ENCODE measurements at places on chromosomes 2 and 18.

DNA sequence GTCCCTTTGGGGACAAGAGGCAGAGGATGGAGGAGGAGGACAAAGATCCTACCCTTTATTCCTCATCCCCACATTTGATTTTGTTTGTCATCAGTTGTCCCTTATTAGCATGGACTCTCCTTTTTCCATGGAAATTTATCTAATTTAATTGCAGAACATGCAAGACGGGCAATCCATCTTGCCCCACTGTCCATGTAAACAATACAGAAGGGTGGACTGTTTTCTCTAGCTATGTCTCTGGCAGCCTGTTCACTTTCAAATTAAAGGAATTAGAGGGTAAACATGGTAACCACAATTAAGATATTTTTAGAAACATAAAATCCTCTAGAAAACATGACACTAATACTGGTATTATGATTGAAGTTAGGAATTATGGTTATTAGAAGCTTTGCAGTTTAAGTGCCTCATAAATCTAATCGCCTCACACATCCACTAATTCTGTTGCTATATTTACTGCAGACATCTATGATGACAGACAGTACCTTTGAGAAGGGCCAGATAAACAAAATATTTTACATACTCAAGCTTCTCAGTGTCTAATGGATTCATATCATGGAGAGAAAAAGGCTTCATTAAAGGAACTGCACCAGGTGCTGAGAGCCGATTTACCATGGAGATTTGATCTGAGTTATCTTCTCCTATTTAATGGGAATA, 215.5 kb downstream of the LNPK start:
- DNase-seq, result no peak

- no peak for DNase-seq
Measured at GRCh38 chr2:194015751-194016150, 1641.3 kb upstream of the SLC39A10 start.

DNA sequence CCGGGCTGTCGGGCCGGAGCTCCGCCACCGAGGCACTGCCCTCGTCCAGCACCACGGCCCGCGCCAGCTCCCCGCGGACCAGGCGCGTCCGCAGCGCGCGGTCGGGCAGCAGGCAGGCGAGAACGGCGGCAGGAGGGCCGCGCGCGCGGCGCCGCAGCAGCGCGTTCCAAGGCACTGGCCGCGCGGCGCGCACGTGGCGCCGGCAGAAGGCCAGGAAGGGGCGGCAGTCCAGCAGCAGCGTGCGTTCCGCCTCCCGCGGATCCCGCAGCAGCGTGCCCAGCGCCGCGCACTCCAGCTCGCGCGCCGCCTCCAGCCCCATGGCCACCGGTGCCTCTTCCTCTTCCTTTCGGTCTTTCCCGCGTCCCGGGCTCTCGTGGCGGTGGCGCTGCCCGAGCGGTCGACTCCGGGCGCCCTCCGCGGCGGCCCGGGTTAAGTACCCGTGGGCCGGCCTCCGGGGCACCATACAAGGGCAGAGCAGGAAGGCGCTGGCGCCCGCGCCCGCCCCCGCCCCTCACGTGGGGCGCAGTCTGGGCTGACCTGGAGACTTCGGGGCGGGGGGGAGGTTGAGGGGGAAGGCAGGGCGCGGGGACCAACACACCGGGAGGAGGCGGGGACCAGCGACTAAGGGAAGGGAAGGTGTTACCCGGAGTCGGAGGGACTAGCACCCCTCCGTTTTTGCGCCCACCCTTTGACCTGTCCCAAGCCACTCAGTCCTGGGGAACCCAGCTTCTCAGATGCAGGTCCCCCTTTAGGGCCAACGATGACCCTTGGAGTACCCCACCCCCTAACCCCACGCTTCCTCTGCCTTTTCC, at the start of gene DUSP2:
TSS of gene DUSP2 (minus strand) at position 405 of the 812 bp plus-strand sequence. CDS start at position 319, 86 bp downstream.
- DNase-seq, result peak; percentile 75

DNA sequence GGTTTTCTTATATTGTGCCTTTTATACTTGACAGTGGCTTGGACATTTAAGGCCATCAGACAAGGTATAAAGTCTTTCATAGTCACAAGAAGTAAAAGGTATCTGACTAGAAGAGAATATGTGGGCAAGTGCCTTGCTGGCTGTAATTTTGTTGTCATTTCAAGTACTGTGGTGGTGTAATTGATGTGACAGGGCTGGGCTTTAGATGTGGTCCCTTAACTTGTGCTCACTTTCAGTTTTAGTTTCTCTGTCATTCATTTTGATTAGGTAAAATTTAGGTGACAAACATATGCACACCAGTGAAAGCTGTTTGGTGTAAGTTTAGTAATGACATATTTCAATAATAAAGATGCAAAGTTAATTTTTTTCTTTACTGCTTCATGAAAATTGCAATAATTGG, 31.2 kb upstream of the TBR1 start:
- no peak for DNase-seq

DNA sequence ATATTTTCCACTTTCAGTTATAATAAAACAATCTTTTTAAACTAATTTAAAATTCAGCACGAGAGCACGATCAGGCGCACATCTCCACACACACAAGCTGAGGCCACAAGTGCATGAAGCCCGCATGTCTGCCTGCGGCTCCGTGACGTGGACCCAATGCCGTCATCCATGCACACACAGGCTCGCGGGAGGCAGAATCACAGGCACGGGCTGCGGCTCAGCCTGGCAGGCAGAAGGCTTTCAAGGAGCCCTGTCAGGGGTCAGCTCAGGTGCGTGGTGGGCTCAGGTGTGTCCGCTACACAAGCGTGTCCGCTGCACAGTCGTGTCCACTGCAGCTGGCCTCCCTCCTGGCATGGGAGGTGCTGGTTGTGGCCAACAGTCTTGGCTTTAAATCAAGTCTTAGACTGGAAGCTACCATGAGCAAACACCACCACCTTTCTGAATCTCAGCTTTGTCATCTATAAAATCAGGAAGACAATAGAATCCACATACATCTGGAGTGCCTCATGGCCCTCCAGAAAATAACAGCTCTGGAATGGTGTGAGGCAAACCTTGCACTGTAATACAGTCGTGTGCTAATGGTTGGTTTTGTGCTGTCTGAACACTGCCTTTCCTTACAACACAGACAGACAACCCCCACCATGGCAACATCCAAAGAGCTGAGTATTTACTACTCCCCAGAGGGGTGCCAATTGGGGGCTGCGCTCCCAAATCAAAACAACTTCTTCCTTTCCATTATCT, 210.1 kb downstream of the NDUFA10 start:
- peak; percentile 51 for DNase-seq

DNA sequence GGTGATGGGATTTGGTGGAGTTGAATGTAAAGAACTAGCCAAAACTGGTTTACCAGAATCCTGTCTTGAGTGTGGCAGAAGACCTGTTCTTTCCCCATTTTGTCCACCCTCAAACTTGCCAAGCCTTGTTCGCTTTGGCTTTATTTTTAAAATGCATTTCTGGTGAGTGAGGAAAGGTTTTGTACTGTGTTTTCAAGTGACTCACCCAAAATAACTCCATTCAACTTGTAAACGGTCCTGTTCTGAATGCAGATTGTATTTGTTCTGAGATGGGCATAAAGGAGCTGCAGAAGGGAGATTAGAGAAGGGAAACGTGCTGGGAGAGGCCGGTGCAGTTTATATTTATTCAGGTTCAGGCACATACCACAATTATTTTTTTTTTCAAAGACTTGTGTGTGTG, 5.3 kb upstream of the ITPRID2 start:
- DNase-seq, result no peak

DNA sequence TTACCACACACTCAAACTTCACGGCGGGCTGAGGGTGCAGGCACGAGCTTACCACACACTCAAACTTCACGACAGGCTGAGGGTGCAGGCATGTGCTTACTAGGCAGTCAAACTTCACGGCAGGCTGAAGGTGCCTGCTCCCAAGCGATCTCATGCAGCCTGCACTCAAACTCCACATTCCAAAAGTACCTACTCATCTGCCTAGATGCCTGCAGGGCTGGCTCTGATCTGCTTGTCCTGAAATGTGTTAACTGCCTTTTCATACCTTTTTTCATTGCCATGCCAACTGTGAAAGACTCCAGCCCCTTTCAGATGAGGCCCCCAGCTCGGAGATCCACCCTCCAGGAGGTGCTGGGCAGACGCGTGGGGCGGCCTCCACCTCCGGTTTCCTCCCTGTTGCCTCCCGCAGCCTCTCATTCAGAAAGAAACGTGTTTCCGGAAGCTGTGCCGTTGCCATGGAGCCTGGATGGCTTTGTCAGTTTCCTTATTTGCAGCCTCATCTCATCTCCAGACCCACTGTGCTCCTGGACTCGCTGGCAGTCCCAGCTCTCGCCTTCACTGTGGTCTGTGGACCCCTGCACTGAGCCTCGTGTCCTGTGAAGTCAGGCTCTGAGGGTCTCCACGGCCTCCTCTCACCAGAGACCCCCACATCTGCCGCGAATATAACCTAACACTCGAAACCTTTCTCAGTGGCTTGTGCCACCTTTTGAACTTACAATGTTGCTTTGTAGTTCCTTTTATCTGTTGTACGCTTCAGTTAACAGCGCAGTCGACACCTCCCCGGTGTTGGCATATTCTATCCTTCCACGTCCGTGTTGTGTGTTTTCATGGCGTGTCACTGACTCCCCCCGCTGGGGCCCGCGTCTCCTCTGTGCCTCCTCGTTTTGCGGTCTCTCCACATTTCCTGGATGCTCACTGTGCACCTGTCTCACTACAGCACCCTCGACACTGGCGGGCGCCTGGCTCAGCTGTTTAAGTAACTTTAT, 106.1 kb upstream of the ALKAL2 start:
- no peak for DNase-seq

DNA sequence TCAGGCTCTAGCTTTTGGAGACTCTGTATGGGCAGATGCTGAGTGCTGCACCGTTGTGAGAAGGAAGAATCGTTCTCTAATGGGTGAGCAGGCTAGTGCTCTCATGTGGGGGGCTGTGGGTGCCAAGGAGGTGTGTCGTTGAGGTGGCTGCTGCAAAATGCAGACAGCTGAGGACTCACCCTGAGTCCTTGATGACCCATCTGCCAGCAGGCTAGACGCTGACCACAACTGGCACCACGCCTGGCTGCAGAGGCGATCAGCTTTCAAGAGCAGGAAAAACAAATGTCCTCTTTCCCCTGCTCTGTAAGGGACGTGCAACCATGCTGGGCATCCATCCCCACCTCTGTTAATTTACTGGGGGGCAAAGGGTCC, 48.2 kb downstream of the HAUS1 start:
- DNase-seq, result no peak

- DNase-seq, result no peak
Measured at GRCh38 chr2:103327386-103327785, 565.6 kb downstream of the TMEM182 start.

GRCh38 chr2:236507393-236508085, 62.1 kb upstream of the ACKR3 start:
- DNase-seq, result peak; percentile 76

- DNase-seq, result no peak
Measured at GRCh38 chr2:188318161-188318749, 26.6 kb downstream of the GULP1 start.

GRCh38 chr2:40513201-40513600, 61.3 kb upstream of the SLC8A1 start:
- DNase-seq, result no peak

DNA sequence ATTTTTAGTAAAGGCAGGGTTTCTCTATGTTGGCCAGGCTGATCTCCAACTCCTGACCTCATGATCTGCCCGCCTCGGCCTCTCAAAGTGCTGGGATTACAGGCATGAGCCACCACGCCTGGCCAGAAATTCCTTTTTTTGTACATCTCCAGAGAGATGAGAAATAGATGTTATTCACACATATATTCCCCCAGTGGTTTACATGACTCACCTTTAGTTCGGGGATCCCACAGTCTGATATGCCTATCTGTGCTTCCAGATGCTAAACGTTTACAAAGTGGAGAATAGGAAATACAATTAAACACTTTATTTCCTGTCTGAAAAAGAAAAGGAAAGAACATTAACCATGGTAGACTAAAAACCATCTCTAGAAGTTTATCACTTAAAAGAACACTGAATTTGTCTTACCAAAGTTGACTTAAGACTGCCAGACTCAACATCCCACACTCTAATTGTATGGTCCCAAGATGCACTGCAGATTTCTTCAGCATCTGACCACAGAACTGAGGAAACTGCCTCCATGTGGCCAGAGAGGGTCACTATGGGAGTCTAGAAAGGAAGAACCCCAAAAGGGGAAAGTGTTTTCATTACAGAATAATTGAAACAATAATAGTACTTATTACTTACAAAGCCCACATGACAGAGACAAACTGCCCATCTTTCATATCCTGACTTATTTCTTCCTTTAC, 12.6 kb upstream of the ICA1L start:
- no peak for DNase-seq

DNA sequence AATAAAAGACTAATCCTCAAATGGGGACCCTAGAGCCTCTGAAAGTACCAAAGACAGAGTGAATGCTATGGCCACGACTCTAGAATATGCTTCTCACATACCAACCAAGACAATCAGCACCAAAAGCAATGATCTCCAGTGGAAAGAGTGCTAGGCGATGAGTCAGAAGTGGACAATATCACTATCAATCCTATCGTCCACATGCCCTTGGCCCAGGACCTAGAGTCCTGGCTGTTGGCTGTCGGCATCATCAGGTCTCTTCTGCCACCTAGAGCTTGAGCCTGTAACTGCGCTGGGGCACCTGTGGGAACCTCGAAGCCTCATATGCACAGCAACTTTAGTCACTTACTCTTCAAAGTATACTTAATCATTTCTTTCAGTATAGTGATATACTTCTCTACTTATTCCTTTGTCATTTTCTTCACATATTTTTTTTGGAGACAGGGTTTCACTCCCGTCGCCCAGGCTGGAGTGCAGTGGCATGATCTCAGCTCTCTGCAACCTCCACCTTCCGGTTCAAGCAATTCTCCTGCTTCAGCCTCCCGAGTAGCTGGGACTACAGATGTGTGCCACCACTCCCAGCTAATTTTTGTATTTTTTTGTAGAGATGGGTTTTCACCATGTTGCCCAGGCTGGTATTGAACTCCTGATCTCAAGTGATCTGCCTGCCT, 29.7 kb downstream of the NOL10 start:
- no peak for DNase-seq

DNA sequence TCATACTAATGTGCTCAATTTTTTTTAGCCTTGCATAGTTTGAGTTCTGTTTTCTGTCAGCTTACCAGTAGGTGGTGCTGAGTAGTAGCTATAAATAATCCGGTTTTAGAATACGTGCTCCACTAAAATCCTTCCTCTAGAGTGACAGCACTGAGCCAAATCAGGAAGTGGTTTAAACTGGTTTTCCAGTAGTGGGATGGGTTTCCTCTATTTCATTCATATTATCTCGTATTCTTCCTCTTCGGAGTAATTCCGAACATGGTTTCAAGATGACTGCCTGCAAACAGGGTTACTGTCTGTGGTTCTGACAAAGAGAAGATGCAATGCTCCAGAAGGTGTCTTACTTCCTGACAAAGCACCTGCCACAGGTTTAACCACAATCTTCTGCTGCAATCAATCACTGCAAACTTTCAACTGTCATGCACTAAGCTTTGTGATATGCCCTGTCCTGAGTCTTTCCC, 496.9 kb upstream of the VRK2 start:
- DNase-seq, result no peak

GRCh38 chr2:59886759-59887158, 666.7 kb downstream of the BCL11A start:
- DNase-seq, result no peak

- DNase-seq, result no peak
Measured at GRCh38 chr2:46615986-46616485, 136.7 kb downstream of the TMEM247 start.
